ENCODE measurements at places on chromosomes 2 and 18.

DNA sequence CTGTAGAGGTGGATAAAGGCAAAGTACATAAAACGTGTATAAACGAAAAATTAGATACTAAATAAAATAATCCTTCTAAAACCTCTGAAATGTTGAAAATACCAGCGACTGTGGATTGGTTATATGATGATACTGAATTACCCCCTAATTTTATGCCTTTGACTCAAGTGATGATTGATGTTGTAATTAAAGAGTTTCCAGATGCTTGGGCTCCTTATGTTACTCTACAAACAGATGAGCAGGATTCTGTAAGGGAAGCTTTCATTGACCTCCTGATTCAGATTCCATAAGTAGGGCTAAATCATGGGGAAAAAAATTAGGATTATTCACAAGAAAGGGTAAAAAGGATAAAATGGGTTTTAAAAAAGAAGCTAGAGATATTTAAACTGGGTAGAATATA is 418.2 kb upstream of the SLC39A10 start:
- DNase-seq, result no peak

DNA sequence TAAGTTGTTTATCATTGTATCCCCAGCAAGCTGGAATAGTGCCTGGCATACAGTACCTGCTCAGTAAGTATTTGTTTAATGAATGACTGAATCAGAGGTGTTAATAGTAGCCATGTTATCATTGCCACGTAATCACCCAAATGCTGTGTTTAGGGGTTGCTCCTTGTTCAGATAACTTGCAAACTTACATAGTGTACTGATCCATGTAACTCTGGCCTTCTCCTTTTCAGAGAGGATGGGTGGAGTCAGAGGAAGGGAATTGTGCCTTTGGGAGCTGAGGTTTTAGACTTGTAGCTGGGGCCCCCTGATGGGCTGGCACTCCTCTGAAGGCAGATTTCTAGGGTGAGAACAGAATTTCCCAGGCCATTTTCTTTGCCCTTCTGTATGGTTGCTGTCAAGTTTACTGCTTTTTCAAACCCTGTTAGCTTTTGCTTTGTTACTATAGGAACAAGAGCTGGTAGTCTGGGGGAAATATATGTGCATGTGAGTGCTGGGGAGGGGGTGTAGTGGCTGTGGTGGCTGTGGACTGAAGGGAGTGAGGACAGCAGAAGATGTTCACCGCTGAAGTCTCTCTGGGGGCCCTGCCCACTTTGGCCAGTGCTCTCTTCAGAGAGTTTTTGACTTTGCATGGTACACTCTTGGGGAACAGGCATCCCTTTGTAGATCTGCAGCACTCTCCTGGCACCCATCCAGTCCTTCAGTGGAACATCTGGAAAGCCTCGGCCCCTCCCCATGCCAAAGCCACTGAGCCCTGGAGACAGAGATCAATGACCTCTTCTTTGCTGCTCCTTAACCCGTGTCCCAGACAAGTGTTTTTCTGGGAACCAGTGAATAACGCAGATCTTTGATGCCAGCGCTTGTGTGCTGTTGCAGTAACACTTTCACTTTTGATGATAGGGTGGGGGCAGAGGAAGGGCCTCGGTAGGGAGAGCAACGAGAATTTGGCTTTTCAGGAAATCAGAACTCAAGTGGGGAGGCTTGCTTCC is 209.0 kb downstream of the PRKCE start:
- peak; percentile 33 for DNase-seq

DNA sequence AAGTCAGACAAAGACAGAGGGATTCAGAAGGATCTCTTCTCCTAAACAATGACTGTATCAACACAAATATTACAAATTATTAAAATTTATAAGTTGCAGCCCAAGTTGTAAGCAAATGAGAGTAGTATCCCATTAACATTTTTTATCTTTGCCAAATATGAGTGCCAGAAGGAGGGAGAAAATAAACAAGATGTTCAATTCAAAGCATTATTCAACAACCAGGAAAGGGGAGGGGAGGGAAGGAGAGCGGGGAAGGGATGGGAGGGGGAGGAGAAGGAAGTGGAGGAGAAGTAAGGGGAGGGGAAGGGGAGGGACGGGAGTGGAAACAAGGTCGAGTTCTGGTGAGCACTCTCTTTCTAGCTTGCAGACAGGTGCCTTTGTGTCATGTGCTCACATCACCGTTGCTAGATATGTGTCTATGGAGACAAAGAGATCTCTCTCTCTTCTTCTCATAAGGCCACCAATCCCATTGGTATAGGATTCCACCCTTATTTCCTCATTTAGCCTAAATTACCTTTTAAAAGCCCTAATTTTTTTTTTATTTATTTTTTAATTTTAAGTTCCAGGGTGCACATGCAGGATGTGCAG is 679.6 kb upstream of the CHAC2 start:
- DNase-seq, result no peak

GRCh38 chr2:64789466-64790320 is 136.0 kb upstream of the SERTAD2 start:
- DNase-seq, result no peak

GRCh38 chr2:240986787-240987411 is 11.5 kb upstream of the SNED1 start:
- DNase-seq, result no peak

GRCh38 chr2:205675861-205676516 is 6.3 kb upstream of the NRP2 start:
- DNase-seq, result peak; percentile 25

DNA sequence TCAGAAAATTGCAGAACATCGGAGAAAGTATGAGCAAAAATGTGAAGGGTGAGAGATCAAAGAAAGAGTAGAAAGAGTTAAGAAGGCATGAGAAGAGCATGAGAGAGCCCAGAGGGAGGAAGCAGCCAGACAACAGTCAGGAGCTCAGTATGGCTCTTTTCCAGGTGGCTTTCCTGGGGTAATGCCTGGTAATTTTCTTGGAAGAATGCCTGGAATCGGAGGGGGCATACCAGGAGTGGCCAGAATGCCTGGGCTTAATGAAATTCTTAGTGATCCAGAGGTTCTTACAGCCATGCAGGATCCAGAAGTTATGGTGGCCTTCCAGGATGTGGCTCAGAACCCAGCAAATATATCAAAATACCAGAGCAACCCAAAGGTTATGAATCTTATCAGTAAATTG is 271.8 kb upstream of the TFPI start:
- no peak for DNase-seq

GRCh38 chr2:144097440-144098225 is 422.3 kb downstream of the ZEB2 start:
- DNase-seq, result no peak

- no peak for DNase-seq
Observed at GRCh38 chr2:69947325-69947931, 14.0 kb downstream of the ASPRV1 start.

DNA sequence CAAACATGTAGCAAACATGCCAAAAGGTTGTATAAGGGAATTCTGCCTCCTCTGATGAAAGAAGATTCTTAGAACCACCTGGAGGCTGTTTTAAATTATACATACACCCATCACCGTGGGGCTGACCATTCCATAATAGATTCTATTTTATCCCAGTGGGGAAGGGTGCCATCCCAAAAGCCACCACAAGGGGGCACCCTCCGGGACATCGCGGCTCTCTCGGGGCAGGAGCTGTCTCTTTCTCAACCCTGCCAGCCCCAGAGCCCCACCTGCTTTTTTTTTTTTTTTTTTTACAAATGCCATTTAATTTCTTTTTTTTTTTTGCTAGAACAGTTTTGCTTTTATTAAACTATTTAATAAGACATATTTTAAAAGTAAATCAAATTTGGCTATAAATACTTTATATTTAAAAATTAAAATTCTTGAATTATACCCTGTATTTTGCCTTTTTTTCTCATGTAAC is 8.6 kb upstream of the MTCL1 start:
- peak; percentile 68 for DNase-seq

GRCh38 chr2:141490886-141491285 is 639.9 kb downstream of the LRP1B start:
- no peak for DNase-seq

DNA sequence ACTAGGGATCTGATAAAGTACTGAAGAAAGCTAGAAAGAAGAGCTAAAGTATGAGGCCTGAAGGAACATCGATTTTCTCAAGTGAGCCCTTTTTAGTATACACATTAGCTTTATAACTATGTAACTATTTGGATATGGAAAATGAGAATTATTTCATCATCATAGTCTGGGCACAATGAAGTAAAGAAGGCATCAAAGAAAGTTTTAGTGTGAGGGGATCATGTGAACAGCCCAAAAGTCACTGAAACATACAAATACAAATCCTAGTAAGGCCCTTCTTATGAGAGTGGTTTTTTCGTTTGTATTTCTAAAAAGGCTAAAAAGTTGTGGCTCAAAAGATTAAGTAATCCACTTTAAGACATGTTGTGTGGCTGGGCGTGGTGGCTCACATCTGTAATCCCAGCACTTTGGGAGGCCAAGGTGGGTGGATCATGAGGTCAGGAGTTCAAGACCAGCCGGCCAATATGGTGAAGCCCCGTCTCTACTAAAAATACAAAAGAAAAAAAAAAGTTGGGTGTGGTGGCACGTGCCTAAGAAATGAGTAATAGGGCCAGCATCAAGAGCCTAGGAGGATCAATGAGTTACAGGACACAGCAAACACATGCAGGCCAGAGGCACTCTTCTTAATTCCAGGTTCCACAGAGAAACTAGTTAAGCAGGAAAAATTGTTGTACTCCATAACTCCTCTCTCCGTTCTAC is 61.9 kb downstream of the PUM2 start:
- no peak for DNase-seq

- DNase-seq, result no peak
Observed at GRCh38 chr2:168156661-168157060, 90.7 kb downstream of the STK39 start.

- no peak for DNase-seq
Observed at GRCh38 chr2:10471955-10472354, 23.8 kb upstream of the ODC1 start.

DNA sequence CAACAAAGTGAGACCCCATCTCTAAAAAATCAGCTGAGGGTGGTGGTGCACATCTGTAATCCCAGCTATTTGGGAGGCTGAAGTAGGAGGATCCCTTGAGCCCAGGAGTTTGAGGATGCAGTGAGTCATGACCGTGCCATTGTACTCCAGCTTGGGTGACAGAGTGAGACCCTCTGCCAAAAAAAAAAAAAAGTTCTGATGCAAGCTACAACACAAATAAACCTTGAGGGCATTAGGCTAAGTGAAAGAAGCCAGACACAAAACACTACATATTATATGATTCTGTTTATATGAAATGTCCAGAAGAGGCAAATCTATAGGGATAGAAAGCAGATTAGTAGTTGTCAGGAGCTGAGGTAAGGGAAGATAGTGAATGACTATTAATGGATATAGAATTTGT is 13.0 kb downstream of the YWHAQ start:
- no peak for DNase-seq

DNA sequence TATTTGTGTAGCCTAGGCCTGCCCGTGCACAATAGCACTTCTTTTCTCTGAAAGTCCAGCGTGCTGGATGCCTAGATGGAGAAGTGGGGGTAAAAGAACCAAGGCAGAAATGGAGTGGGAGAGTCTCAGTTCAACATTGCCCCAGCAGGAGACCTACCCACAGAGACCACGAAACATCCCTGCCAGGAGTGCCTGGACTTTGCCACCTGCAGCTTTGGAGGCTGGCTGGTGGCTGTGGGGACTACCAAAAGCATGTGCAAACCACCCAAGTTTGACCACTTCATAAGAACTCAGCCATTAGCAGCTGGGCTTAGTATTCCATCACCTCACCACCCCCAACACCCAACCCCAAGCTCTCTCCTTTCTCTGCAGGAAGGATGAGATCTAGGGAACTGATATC is 416.9 kb upstream of the ID2 start:
- DNase-seq, result no peak

GRCh38 chr2:2293527-2294089 is 37.5 kb downstream of the MYT1L start:
- DNase-seq, result no peak

All from naive thymus-derived CD4-positive, alpha-beta T cell (primary cell).